ENCODE measurements at places on chromosomes 1 and 21. TPM values are rescaled to one million over a fixed set of nuclear protein-coding genes. Genes with fewer than 3 reads are reported as not detected.

GRCh38 chr21:26169611-26170470 is 729 bp downstream of the APP start:
- DNase-seq: peak; percentile 79

DNA sequence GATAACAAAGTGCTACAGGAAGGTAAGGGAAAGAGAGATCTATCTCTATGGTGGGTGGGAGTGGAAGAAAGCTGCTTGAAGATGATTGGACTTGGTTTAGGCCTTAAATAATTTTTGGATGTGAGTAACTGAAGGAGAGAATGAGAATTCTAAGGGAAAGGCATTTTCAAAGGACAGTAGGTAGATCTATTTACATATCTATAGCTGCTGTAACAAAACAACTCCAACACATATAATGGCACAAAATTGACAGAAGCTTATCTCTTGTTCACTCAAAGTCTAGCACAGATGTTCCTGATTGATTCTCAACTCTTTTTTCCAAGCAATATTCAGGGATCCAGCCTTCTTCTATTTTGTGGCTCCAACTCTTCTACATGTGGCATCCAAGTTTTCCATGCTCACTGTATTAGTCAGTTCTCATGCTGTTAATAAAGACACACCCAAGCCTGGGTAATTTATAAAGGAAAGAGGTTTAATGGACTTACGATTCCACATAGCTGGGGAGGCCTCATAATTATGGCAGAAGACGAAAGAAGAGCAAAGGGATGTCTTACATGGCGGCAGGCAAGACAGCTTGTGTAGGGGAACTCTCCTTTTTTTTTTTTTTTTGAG is 3.1 kb upstream of the DDAH1 start:
- no peak for DNase-seq

GRCh38 chr1:172224871-172225270 is 195.6 kb upstream of the C1orf105 start:
- DNase-seq: no peak

- DNase-seq: no peak
These were observed 943 bp downstream of the ERRFI1 start for GRCh38 chr1:8025061-8025670.

Gene FCRL1
- total RNA-seq: not detected
